Activated CD4-positive, CD25-positive, alpha-beta regulatory T cell treated with anti-CD3 and anti-CD28 coated beads, Interleukin-2, amount 50 U/mL, for 24 hours (primary cell): ENCODE measurements at places on chromosomes 7 and 10.
A peak's percentile ranks its signal among the peaks of the same experiment; 100 is the strongest.

DNA sequence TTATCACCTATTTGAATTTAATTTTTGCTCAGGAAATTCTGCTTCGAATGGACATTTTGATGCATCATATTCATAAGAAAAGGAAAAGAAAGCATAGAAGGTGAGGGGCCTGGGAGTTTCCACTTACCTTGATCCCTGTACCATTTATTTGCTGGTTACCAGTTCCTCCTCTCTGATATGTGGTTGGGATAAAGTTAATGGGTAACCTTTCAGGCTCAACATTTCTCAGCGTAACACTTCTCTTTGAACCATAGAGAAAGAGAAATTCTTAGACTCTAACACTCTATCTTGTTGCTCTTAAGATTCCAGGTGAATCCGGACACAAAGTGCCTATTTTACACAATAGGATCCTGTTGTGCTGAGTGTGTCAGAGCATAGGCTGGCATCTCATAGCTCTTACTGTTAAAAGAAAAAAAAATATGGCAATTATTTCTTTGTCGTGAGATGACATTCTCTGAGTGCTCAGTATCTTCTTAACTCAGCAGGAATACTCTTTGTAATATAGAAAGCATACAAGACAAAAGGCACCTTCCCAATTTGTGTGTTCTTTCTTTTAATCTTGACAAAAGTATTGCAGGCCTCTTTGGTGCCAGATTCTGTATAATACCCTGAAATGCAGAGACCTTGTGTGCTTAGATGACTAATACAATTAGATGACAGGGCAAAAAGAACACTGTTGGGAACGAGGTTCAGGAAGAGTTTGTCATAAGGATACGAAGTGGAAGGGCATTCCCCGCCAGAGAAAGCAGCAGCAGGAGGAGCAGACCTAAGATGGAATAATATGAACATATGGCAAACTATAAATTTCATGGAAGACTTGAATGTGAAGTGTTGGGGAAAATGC lies 689.6 kb downstream of the NRG3 start:
- ATAC-seq, result no peak

DNA sequence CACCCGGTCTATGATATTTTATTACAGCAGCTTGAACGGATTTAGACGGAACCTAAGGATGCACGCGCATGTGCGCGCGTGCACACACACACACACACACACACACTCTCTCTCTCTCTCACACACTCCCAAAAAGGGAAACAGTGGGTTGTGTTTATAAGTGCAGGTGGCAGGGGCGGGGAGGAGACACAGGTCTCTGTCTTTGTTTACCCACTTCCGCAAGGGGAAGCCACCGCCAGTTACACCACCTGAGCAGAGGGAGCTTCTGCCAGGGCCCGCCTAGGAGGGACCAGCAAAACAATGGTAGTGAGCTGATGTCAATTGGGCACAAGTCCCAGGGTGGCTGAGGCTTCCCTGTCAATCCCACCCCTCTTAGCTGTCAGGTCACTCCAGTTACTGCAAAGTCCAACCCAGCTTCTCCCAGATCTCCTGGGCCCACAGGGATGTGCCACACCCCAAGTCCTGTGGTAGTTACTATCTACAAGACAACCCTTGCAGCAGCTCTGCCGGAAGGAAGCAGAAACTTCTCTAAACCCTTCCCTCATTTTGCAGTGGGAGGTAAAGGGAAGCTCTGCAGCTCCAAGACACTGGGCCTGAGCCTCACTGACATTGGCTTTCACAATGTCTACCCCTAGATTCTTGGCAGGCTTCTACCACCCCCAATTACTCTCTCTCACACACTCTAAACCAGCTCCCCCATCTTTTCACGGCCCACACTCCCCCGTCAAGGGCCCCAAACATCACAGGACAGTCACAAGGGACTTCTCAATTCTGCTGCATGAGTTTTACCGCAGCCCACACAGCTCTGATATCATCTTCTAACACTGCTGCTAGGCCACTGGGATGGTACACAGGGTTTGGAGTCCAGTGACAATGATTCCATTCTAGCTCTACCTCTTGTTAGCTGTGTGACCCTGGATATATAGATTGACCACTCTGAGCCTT lies 17.6 kb downstream of the ANXA11 start:
- peak; percentile 87 for ATAC-seq

GRCh38 chr7:33692956-33693355 lies 212.4 kb upstream of the BMPER start:
- ATAC-seq, result no peak

DNA sequence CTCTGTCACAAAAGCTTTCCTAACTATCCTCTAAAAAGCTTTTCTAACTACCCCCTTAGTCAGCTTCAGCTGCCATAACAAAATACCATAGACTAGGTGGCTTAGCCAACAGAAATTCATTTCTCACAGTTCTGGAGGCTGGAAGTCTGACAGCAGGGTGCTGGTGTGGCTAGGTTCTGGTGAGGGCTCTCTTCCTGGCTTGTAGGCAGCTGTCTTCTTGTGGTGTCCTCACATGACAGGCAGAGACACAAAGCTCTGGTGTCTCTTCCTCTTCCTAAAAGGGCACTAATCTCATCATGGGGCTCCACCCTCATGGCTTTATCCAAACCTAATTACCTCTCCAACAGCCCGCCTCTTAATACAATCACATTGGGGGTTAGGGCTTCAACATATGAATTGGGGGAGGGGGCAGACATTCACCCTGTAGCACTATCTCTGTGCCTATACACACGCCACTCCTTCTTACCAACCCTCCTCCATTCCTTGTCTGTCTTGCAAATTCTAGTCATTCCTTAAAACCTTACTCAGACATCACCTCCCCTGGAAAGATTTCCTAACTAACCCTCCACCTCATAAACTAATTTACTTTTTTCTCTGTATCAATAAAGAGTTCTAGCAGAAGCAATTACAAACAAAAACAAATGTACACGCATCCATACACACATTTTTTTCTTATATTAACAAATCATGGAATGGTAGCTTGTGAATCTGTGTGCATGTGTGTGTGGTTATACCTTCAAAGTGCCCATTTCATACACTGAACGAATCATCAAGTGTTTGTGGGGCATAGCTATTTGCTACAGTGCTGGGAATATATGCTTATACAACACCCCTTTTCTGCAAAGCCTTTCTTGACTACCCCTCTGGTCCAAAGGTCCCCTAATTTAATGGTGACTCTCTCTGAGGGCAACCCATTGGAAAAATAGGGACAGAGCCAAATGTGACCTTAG lies 26.4 kb downstream of the RHOBTB1 start:
- ATAC-seq, result no peak

DNA sequence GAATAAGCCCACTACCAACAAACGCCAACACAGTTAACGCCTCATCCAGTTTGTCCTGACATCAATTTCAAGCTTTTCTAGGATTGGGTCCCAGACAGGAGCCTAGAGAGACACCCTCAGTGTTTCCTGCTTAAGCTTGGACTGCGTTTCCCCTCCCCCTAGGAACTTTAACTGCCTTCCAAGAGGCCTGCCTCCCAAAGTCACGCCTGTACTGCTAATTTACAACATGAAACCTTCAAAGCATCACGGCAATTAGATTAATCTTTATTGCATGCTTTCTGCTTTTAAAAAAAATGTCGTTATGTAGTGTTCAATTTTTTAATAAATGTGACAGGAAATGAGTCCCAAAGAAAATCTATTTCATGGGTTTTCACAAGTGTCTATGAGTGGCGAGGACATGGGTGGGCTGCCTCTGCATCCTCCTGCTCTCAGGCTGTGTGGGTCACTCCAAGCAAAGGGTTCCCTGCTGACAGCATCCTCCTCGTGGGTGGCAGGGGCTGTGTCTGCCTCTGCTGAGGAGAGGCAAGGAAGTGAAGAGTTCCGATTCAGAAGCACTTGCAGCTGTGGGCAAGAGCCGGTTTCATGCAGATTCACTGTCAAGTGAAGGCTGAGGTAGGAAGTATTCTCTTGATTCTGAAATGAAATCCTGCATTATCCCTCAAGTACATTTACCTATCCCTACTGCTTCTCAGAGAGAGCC lies 193.0 kb upstream of the KMT2E start:
- ATAC-seq, result no peak

DNA sequence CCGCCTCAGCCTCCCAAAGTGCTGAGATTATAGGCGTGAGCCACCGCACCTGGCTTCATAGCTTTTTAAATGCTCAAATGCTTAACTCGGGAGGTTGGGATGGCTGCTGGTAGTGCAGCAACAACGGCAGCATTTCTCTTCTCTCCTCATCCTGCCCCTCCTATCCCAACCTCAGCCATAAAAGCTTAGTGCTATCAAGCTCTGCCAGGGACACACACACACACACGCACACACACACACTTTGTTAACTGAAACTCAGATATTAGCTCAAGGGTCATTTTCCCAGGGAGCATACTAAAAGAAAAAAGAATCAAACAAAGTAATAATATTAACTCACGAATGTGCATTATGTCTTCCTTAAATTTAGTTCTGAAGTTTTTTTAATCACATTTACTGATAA lies 63.0 kb upstream of the HPS1 start:
- ATAC-seq, result no peak

DNA sequence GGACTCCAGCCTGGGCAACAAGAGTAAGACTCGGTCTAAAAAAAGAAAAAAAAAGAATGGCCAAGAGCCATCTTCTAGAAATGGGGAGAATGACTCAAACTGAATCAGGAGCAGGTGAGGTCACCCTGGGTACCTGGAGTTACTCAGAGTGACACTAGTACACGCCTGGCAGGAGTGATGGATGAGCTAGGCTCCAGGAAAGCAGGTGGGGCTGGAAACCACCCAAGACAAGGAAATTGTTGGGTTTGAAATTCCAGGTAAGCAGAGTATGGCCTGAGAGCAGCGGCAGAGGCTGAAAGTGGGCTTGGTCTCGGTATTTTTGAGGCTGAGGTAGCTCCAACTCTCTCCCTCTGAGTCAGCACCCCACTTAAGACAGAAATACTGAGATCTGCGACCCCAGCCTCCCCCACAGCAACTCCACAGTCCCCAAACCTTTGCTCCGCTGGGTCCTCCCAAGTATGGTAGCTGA lies 18.5 kb downstream of the DDIT4 start:
- peak; percentile 62 for ATAC-seq

DNA sequence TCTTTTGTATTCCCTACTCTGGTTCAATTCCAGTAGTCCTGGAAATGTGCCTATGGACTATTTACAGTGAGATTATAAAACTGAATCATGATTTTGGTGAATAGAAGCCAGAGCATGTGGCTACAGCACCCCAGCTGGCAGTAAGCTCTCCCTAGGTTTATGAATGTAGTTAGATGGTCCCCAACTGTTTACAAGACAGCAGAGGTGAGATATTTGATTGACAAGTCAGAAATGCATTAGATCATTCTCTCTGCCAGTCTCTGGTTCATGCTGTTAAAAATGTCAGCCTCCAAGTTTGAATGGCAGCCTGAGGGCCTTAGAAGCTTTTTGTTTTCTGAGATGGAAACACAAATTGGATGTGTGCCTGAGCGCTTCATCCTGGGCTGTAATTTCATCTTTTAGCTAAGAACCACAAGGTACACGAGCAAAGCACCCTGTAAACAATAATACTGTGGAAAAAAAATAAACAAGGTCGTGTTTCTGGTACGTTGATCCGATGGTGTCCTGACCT lies 85.0 kb downstream of the BTRC start:
- ATAC-seq, result no peak

GRCh38 chr7:157676001-157676400 lies 339.2 kb downstream of the DNAJB6 start:
- ATAC-seq, result no peak

DNA sequence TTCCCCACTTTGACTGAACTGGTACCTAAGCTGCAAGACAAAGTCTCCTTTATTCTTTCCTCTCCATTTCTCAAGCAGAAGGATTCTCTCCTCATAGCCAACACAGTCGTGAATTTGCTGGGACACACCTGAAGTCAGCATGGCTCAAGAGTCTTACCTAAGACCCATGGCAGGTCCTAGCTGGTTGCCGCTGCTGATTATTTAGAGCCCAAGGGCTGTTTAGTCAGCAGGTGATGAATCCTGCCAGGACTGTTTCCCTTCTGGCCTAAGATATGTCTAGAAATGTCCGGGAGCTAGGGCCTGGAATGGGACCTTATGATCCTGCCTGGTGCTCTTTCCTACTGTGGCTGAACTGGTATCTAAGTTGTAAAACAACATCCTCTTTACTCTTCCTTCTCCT lies 82.8 kb downstream of the AHCYL2 start:
- ATAC-seq, result no peak

GRCh38 chr10:77780180-77780579 lies 142.6 kb upstream of the KCNMA1 start:
- ATAC-seq, result no peak

DNA sequence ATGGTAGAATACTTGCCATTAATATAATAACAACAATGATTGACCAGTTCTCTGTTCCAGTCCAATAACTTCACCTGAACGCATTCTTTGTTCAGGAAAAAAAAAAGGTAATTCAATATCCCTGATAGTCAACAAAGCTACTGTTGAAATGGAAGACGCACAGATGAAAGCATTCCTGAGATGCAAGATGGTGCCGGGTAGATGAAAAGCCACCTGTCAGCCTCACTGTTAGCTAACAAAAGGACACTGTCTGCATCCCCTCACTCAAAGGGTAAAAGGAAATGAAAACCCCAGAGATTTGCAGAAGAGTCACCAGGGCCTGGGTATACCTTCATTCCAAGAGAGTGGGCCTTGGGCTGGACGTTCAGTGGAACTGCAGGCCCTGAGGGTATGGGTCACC lies 357.4 kb downstream of the PLXNA4 start:
- ATAC-seq, result no peak

- no peak for ATAC-seq
Measured at GRCh38 chr7:118734541-118734940, 510.0 kb downstream of the ANKRD7 start.

- no peak for ATAC-seq
Measured at GRCh38 chr7:150784120-150784736, 15.9 kb downstream of the TMEM176B start.

- ATAC-seq, result no peak
Measured at GRCh38 chr7:141456298-141456697, 94.9 kb upstream of the AGK start.

GRCh38 chr7:135976312-135977006 lies 700 bp downstream of the MTPN start:
- no peak for ATAC-seq

DNA sequence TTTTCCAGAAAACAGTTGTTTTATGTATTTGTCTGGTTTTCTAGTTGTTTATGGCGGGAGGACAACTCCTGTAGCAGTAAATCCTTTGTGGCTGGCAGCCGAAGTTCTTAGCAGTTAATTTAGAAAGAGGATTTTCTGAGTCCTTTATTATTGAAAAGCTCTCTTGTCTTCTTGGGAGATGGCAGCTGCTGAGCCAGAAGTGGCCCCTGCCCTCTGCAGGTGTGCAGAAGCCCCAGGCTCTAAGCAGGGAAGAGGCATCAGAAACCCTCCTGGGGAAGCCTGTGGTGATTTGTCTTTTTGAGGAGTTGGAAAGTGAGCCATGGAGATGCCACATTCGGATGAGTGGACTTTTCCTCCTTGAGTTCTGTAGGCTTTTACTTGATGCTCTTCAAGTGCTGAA lies 106.3 kb downstream of the GLRX3 start:
- no peak for ATAC-seq
